Activated gamma-delta T cell (primary cell): ENCODE measurements at places on chromosomes 6 and 20.

DNA sequence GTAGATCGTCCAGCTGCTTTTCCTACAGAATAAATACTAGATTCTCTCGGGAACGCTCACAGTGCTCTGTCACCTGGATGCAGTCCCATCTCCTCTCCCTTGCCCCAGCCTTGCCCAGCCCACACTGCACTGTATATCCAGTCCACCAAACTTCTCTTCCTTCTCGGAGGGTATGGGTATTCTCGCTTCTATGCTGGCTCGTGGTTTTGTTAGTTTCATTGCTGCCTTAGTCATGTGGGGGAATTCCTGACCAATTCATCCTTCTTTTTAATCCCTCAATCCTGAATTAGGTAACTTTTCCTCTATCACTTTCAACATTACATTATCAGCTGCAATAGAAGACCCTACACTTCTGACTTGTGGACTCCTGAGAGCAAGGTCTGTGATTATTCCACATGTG, 252.4 kb downstream of the GMDS start:
- no peak for DNase-seq

DNA sequence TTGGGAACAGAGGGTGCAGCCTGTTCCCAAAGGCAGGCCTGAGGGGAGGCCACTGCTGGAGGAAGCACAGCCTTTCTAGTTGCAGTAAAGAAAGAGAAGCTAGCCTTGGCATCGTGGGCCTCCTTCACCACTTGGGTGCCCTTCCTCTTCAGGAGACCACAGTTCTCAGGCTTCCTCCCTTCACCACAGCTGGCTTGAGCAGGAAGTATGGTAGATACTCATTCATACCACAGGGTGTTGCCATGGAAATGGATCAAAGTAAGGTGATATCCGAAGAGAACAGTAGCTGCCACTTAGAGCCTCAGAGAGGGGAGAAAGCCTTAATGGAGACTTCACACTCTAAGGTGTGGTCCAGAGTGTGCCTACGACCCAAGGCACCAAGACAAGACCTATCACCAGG, 120.4 kb upstream of the RIPOR2 start:
- no peak for DNase-seq

DNA sequence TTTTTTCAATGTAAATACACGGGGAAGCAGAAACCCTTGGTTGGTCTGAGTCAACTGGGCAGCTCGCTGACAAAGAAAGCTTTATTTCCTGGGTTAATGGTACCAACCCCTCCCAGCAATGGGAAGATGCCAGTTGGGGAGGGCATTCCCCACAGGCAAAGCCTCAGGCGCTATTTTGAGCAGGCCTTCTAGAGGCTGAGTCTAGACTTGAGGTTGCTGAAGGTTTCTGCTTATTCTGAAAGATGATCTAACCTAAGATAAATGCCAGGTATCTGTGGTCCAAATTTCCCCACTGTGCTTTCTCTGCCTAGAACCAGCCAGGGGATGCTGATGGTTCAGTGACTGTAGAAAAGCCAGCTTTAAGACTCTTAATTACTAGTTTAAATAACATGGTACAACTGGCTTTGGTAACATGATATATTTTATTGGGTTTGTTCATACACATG, 172.5 kb upstream of the JARID2 start:
- DNase-seq: no peak

DNA sequence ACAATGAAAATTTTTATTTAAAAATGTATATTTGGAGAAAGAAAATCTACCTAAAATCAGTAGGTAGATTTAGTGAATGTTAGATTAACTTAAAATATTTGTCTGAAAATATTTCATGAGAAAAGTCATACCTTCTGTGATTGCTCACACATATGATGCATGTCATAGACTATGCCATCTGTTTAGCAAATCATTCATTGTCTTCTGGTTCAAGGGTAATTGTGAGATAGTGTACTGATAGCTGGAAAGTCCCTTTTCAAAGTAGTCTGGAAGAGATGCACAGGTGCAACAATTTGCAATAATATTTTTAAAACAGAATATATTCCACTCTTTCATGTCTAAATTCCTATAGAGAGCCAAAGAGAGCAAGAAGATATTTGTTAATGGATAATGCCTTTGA, 21.0 kb upstream of the RNF217 start:
- no peak for DNase-seq

DNA sequence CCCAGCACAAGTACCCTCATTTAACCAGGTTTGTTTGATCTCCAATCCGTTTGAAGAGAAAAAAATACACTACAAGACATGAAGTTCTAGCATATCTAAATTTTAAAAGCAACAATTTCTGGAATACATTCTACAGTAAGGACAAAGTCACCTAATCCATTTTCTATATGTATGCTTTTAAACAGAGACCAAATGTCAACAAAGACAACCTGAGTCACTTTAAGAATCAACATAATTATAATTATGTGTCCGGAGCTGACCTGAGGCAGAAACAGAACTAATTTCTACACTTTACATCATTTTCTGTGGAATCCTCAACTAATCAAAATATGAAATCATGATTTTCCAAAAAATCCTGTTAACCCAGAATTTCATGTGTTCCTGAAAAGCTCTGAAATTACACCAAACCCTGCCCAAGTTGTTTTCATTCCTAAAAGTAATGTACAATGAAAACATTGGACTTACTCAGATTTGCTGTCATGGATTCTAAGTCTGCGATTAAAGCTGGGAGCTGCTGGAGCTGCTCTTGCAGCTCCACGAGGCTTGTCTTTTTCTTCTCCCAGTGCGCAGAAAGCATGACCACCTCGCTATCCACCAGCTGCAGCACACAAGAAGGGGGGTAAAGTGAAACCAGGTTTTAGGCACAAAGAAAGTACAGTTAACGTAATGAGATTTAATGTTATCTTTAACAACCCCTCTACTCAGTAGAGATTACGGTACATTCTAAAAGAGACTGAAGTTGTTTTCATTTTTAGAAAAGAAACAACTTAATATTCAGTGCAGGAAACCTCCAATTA, 35.8 kb downstream of the DTNBP1 start:
- DNase-seq: no peak

- DNase-seq: no peak
Measured at GRCh38 chr6:84422380-84422968, 195.0 kb upstream of the CEP162 start.

DNA sequence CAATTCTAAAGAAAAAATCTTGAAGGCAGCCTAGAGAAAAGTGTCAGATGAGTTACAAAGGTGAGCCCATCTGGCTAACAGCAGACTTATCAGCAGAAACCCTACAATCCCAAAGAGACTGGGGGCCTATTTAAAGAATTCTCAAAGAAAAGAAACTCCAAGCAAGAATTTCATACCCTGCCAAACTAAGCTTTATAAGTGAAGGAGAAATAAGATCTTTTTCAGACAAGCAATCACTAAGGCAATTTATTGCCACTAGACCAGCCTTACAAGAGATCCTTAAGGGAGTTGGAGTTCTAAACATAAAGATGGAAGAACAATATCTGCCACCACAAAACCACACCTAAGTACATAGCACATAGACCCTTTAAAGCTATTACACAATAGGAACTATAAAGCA, 24.9 kb upstream of the DEFB126 start:
- DNase-seq: no peak

DNA sequence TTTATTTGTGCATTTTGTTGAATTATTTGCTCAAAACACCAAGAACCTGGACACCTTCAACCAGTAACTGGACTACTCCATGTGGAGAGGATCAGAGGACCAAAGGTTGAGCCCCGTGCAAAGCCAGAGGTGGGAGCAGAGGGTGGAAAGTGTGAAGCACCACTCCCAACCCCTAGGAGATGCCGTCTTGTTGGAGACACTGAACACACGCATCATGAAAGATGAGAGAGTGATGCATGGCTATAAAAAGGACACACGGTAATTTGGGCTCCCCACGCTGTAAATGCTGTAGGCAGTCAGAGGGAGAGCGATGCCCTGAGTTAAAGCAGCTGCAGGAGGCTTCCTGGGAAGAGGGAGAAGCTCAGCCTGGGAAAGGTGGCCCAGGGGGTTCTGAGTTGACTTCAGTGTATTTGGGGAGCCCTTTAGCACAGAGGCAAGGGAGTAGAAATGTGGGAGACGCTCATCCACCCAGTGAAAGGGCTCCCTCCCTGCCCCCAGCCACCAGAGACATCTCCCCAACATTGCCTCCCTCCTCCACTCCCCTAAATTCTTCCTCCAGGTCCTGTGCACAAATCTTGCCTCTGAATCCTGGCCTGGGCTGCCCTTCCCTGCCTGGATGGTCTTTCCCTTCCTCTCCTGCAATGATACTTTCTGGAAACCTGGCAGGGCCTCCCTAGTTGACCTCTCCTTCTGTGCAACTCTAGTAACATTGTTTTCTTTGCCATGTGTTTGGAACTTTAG, 55.8 kb upstream of the IYD start:
- DNase-seq: no peak

DNA sequence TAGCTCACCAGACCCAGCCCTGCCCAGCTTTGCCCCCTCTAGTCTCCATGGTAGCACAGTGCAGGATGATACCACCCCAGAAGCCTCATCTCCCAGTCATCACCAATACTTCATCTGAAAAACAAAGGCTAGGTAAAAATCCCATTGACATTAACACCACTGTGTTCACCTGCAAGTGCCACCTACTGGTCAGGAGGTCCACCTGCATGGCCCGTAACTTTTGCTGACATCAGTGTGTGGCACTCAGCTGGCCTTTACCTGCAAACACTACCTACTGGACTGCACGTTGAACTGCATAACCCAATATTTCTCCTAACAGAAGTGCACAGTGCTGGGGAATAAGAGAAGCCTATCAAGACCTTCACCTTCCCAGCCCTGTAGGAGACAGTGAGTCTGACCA, 234.7 kb upstream of the ADGRB3 start:
- DNase-seq: no peak

- no peak for DNase-seq
Measured at GRCh38 chr20:36569847-36570429, 3.5 kb upstream of the TGIF2 start.

- no peak for DNase-seq
Measured at GRCh38 chr6:30446259-30446658, 43.0 kb upstream of the HLA-E start.

- no peak for DNase-seq
Measured at GRCh38 chr20:17444091-17444490, 87.1 kb downstream of the BFSP1 start.

- peak; percentile 79 for DNase-seq
Measured at GRCh38 chr6:5260661-5261544, at the start of the genes FARS2 and LYRM4. Gene FARS2 (plus strand): TSS chr6:5261513. Gene LYRM4 (minus strand): TSS chr6:5260950. CDS start chr6:5260733, 217 bp downstream.

GRCh38 chr20:20832715-20833114, 120.3 kb upstream of the RALGAPA2 start:
- no peak for DNase-seq

- DNase-seq: no peak
Measured at GRCh38 chr20:56779452-56780143, 150.5 kb downstream of the TFAP2C start.

DNA sequence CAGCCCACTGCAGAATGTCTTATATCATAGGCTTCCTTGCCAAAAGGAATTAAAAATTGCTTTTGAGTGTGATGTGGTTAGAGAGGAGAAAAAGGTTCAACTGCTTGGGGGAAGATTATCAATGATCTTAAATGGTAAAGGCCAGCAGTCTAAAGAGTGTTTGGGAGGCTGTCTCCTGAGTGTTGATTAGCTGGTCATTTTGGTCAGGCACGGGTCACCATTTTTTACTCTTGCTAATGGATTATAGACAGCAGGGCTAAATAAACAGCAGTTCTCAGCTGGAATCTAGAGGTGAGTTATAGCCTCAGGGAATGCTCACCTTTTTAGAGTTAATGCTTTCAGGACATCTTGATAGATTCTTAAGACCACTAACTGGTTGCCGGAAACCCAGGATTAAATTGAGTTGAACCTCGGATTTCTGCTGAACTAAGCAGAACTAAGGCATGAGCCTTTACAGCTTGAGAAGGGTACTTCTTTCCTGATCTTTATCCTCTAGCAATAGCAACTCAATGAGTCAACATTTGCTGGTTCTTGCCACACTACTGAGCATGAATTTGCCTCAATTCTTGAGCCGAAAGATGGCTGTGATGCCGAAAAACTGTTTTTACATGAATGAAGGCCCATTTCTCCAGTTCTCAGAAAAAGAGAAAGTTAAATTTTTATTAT, 120.4 kb downstream of the LRRC1 start:
- DNase-seq: no peak

DNA sequence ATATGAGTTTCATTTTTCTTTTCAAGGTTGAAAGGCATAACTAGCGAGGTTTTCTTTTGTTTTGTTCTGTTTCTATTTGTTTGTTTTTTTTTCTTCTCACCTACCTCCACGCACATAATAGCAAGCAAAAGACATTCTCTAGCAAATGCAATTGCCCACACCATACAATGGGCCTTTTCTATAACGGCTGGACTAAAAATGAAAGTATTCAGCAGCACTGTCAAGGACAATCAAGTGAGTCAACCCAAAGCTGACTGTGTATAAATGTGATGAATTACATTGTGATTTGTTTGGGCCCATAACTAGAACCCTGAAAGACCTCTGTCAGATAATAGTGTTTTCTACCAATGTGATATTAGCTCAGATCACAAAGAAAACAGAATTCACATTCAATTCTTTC, 496.7 kb downstream of the RNF144B start:
- no peak for DNase-seq

DNA sequence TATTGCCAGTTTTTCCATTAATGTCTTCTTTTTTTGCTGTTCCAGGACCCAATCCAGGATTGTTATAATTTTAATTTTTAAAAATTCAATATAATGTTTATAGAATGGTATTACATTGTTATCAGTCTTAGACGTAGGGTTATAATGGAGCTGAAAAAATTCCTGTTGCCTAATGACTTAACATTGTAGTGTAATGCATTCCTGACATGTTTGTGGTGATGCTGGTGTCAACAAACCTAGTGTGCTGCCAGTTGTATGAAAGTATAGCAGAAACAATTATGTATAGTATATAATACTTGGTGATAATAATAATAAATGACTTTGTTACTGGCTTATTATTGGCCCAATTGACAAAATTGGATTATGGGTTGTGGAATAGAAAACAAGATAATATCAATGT, 30.4 kb downstream of the KIZ start:
- DNase-seq: no peak

DNA sequence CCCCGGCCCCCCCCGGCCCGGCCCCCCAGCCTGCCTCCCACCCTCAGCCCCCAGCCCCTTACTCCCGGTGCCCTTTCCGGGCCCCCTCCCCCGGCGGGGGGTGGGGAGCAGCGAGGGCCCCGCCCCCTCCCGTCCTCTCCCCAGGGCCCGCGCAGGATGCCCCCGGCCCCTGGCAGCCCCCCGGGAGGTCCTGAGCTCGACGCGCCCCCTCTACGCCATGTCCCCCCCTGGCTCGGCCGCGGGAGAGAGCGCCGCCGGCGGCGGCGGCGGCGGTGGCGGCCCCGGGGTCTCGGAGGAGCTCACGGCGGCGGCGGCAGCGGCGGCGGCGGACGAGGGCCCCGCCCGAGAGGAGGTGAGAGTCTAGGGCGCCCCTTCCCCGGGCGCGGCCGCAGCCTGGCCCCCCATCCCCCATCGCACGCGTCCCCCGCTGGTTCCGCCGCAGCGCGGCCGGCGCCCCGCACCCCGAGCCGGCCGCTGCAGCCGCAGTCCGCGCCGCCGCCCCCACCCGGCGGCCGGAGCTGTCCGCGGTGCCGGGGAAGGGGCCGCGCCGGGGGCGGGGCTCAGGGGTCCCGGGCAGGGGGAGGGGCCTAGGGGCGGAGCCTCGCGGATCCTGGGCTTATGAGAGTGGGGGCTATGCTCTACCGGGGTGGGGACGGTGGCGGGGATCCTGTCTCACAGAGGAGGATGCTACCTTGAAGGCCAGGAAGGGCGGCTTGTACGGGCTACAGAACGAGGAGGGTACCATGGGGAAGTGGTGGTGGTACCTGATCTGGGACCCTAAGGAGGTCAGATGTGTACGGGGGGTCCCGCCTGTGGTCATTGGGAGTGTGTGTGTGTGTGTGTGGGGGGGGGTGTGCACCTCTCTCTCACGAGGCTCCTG, 516 bp downstream of the TMEM151B start:
- DNase-seq: no peak

- no peak for DNase-seq
Measured at GRCh38 chr6:157756708-157757429, 66.2 kb upstream of the SNX9 start.
